Renal cortical epithelial cell (primary cell): ENCODE measurements at places on chromosomes 7 and 10.

DNA sequence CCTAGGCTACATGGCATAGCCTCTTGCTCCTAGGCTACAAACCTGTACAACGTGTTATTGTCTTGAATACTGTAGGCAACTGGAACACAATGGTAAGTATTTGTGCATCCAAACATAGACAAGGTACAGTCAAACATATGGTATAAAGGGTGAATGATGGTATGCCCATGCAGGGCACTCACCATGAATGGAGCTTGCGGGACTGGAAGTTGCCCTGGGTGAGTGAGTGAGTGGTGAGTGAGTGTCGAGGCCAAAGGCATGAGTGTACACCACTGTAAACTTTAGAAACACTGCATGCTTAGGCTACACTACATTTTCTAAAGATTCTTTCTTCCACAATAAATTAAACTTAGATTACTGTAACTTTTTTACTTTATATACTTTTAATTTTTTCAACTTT, 165.7 kb downstream of the PARD3 start:
- no peak for DNase-seq

DNA sequence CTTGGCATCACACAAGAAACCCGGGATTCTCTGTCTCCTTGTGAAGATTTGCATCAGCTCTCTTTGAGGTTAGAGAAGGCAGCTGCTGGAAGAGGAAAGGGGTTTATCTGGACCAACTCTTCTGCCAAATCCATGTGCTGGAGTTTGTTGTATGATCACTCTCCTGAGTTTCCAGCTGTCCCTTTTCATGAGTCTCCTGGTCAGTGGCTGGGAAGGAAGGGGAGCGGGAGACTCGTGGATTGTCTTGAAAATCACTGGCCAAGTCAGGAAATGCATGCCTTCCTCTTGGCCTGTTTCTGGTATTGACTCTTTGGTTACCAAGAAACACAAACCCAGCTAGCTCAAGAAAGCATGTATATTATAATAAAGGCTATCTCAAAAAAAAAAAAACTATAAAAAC, 38.8 kb downstream of the TACR2 start:
- no peak for DNase-seq

- no peak for DNase-seq
These were observed 159.4 kb upstream of the BMPER start for GRCh38 chr7:33745934-33746333.

DNA sequence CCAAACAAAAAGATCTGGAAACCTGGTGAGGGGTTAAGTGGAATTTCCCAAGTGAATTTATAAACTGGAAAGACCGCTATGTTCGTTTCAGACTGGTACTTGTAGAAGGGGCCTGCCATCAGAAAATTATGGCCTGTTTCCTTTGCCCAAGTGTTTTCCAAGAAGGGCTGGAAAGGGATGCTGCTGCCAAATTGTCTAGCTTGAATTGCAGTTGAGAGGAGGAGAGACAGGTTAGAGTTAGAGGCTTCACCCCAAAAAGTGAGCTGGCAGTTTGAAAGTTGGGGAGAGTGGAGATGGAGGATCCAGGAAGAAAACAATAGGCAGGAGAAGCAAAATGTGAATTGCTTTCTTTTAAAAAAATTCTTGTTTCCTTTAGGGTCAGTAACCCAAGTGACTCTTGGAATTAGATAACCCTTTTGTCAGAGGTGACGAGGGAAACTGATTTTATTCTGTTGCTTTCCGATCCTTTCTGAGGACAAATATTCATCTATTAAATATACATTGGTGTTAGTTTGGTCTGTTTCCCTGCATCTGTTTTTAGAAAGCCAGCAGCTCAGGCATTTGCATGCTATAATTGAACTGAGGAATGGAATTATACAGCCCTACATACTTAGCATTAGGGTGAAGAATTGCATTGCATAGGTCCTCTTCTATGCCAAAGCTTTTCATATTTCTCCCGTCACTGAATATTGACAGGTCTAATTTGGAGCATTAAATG, 82.5 kb upstream of the PRR15 start:
- no peak for DNase-seq

DNA sequence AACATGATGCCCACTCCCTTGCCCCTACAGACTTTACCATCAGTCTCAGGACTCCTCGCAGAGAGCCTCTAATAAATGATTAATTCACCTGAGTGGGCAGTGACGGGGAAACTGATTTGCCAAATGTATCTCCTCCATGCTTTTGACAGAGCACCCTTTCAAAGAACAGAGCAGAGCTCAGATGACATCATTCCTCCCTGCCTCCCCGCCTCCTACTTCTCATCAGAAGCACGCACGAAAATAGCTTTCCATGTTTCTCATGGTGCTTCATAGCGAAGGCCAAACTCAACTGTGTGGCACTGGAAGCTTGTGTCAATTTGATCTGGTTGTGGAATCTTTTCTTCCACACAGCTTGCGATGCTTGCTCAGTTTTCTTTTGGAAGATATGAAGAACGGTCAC, 442.5 kb downstream of the RPS24 start:
- DNase-seq: no peak

DNA sequence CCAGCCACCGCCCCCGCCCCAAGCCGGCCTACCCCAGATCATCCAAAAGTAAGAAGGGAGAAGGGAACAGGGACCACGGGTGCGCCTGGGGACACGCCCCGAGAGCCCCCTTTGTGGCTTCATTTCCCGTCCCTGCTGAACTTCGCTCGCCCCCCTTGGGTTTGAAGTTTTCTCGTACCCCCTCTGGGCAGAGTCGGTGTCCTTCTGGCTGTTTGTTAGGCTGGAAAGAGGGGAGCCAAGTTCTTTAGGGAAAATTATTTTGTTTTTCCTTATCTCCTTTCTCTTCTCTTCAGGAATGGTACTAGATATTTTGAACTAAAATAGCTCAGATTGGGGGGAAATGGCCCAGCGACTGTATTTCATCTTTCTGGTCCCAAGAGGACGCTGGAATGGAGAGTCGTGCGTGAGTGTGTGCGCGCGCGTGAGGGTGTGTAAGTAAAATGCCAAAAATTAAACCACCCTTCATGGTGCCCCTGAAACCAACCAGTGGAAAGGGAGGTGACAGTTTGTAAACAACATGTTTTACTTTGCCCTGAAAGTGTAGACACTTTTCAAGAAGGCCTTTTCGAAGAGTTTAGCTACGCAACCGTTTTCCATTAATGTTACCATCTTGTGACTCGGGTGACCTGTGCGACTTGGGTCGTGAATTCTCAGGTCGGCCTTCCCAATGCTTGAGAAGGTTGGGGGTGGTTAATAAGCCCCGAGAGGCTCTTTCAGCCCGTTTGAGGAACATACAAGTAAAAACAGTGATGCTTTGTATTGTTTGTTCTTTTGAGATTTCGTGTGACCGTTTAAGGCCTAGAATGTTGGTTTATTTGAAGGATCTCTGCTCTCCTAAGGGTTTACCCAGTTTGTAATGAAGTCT, 694 bp downstream of the RBM20 start:
- DNase-seq: no peak

DNA sequence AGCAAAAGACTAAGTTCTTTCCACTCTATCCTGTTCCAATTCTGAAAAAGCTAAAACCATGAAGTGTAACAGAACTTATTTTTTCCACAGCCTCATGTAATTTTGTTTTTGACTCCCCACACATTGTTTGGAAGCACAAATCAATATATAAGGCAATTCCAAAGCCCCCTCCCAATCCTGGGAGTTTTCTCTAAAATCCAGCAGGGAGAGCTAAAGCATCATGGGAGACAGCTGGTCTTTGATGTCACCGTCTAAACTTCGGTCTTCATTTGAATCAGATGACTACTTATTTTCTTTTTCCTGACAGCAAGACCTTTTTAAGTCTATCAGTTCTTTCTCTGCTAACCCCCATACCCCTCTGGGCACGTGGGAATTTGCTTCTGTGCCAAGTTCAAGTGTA, 33.3 kb upstream of the PON1 start:
- DNase-seq: peak; percentile 32

DNA sequence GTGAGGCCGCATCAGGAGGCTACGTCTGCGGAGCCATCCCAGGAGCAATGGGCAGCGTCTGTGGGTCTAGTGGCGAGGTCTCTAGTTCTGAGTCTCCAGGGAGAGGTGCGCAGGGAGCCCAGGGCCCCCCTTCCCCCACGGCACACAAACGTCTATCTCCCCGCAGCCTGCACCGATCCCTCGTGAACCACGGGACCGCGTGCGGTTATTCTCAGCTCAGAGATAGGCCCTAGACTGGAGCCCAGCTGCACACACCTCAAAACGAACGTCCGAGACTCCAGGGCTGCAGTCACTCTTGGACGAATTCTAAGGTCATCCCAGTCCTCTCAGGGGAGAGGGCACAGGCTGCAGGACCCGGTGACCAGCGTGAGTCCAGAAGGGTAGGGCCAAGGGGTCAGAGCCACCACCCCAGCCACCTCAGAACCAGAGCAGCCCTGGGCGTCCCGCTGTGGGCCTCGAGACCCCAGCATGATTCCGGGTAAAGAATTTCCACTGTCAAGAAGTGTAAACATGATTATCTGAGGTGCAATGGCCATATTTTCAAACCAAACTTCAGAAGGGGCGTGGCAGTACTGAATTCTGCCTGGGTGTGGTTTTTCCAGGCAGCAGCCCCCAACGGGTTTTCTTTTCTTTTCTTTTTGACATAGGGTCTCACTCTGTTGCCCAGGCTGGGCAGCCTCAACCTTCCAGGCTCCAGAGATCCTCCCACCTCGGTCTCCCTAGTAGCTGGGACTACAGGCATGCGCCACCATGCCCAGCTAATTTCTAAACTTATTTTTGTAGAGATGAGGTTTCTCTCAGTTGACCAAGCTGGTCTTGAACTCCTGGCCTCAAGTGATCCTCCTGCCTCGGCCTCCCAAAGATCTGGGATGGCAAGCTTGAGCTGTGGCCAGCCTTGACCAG, 57.5 kb downstream of the PWWP2B start:
- DNase-seq: no peak

- no peak for DNase-seq
These were observed 991 bp downstream of the ANKRD61 start for GRCh38 chr7:6032167-6032566.

- no peak for DNase-seq
These were observed 2.2 kb upstream of the ATP6V0E2 start for GRCh38 chr7:149871576-149871975.

- DNase-seq: peak; percentile 34
These were observed 184.3 kb upstream of the MBL2 start for GRCh38 chr10:52956861-52957260.

- DNase-seq: no peak
These were observed 122.1 kb downstream of the BTAF1 start for GRCh38 chr10:92045641-92046106.

GRCh38 chr7:155798673-155799439, 13.4 kb downstream of the SHH start:
- DNase-seq: no peak

GRCh38 chr10:21264271-21264670, 261.2 kb downstream of the SKIDA1 start:
- DNase-seq: no peak

GRCh38 chr7:131173145-131173890, 154.4 kb upstream of the MKLN1 start:
- DNase-seq: peak; percentile 46

GRCh38 chr7:28999895-29000716, 42.0 kb upstream of the TRIL start:
- DNase-seq: no peak

DNA sequence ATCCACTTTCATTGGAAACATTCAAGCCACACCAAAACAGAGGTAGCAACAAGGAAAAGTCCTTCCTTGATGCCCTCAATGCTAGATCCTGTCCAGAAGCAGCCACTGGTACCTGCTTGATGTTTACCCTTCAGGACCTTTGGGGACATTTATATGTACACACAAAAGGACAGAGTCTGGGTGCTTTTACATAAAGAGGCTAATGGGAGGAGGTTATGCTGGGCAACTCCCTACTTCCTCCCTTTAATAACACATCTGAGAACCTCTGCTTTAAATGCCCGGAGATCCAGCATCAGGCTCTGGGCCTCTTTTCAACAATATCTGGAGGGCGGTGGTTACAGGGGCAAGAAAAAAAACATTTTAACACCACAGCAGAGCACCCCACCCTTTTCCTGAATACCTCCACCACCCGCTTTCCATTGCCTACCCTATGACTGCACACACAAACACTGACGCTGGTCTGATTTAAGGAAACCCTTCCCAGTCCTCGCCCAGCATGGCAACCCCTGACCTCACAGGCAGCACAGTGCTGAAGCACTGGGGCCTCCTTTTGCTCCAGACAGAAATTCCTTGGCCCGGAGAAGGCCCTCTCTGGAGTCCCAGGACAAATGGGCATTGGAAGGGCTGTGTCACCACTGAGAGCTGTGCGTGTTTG, 39.3 kb upstream of the DUSP5 start:
- DNase-seq: no peak

DNA sequence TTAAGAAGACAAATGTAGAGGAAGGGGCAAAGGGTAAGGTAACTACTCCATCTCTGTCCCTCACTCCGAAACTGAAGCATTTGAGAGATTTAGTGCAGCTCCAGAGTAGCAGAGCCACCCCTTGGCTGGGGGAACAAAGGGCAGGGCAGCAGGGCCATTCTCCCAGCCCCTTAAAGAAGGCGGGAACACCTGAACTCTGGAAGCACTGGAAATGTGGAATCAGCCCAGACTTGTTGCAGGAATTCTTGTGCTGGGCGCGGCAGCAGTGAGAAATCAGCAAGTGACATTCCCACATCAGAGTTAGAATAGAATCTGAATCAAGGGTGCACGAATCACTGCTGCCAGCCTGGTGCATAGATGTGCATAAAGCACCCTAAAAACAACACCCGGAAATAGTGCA, 34.4 kb upstream of the GRM8 start:
- no peak for DNase-seq
